ENCODE measurements at places on chromosomes 6 and 20.

DNA sequence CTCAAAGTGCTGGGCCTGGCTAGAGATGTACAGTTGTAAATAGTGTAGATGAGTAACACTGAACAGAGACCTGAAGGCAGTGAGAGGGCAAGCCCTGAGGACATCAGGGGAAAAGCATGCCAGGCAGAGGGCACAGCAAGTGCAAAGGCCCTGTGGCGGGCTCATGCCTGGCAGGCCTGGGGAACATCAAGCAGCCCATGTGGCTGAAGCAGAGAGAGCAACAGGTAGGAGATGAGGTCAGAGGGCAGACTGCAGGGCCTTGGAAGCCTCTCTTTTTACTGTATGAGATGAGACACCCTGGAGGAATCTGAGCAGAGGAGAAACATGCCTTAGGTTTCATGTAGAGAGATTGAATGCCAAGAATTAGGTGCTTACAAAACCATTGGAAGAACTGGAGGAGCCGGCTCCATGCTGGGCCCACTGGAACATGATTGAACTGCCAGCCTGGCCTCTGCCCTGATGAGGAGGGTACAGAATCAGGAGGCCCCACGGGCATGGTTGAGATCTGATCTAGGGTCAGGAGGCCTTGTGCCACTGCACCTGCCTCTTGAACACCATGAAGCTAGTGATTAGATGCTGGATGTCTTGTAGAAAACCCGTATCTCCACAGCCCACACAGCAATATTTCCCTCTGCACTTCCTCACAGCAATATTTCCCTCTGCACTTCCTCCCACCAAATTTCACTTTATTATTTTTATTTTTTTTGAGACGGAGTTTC, 5.9 kb upstream of the HMGA1 start:
- DNase-seq = no peak

DNA sequence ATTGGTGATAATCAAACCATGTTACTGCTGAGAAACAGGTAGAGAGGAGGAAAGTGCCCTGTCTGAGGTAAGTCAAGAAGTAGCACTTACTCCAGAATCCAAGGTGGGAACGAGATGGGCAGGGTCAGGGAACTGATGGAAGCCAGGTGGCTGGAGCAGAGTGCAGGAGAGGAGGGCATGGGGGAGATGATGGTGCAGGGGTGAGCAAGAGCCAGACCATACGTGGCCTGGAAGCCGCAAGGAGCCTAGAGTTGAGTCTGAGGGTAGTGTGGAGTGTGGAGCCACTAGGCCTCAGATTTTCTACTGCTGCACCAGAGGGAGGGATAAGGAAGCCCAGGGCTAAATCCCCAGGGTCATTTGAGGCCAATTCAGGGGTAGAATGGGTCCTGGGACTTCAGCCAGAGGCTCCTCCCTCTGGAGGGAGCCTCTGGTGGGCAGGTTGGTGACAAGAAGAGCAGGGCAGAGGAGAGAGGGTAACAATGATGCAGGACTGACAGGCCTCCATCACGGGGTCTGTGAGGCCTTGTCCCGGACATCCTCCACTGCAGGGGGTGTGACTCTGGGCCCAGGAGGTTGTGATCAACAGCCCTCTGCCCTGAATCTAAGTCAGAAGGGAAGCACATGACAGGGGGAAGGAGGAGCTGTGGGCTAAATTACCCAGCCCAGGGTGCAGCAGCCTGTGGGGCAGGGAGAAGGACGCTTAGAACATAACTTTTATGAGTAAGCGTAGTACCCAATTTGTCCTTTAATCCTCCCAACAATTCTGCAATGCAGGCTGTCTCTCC, 28.7 kb downstream of the COX4I2 start:
- DNase-seq = no peak

- no peak for DNase-seq
These were observed 6.5 kb downstream of the PLEKHG1 start for GRCh38 chr6:150606168-150606591.

DNA sequence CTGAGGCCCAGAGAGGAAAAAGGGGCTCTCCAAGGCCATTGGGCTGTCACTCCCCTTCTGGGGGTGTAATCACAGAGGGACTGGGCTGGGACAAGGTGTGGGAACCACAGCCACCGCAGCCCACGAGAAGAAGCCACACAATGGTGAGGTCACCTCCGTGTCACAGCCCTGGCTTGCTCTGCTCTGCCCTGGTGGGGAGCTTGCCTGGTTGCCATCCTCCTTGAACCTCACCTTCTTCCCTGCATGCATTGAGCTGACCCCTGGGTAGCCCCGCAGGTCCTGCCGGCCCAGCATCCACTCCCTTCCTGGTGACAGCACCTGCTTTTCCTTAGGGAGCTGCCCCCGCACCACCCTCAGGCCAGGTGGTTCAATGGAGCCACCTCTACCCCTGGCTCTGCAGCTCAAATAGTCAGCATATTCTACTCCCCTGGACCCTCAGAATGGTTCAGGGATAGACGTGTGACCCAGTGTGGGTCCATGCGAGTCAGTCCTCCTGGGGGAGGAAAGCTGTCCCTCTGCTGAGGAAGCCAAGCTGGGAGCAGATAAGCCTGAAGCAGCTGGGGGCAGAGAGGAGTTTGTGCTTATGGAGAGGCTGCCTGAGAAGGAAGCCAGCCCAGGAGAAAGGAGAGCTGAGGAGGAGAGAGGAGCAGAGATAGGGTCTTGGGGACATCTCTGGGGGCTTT, 21.3 kb downstream of the RBM38 start:
- DNase-seq = no peak

- no peak for DNase-seq
These were observed 725.1 kb downstream of the KIF16B start for GRCh38 chr20:15848126-15848525.

- no peak for DNase-seq
These were observed 2.5 kb downstream of the MYMX start for GRCh38 chr6:44219053-44219814.

GRCh38 chr6:37177935-37178517, 8.1 kb downstream of the PIM1 start:
- DNase-seq = no peak

GRCh38 chr6:63805808-63806572, 170.4 kb downstream of the PHF3 start:
- DNase-seq = no peak

DNA sequence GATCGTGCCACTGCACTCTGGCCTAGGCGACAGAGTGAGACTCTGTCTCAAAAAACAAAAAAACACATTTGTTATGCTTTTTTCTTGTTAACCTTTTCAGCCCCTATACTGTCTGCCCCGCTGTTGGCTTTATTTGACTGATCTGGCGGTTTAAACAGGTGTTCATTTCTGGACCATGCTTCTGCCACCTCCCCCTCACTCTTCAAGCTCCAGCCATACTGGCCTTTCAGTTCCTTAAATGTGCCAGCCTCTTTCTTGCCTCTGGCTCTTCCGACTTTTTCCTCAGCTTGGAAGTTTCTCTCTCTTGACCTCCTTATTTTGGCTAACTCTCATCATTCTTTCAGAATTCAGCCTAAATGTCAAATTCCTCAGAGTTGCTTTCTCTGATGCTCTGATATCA, 35.2 kb upstream of the TXLNB start:
- DNase-seq = no peak

DNA sequence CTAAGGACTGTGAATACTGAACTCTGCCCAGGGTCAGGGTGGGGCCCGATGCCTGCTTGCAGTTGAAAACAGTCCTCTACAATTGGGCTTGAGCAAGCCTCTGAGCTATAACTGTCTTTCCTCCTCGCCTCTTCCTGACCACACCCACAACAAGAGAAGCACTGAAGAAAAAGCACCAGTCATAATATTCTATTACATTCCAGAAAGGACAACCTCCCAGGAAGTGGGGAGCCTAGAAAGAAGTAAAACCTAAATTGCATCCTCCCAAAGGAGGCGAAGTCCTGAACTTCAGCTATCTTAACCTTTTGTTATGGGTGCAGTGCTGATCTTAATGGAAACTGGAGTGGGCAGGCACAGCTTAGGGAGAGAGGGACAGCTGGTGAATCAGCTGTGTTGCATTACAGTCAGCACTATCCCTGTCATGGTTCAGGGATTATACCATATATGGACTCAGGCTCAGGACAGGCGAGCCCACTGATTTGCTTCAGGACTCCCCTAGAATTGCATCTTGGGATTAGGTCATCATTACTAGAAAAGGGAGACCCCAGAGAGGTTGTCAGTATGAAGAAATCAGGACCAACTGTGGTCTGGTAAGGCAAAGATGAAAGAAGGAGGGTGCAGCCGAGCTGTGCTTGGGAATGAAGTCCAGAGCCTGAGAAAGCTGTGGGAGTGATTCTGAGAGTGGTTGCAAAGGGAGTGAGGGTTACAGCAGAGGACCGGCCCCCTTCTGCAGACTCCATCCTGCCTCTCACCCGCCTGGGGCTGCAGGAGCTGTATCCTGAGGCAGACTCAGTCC, 18.3 kb upstream of the TRAM2 start:
- no peak for DNase-seq

DNA sequence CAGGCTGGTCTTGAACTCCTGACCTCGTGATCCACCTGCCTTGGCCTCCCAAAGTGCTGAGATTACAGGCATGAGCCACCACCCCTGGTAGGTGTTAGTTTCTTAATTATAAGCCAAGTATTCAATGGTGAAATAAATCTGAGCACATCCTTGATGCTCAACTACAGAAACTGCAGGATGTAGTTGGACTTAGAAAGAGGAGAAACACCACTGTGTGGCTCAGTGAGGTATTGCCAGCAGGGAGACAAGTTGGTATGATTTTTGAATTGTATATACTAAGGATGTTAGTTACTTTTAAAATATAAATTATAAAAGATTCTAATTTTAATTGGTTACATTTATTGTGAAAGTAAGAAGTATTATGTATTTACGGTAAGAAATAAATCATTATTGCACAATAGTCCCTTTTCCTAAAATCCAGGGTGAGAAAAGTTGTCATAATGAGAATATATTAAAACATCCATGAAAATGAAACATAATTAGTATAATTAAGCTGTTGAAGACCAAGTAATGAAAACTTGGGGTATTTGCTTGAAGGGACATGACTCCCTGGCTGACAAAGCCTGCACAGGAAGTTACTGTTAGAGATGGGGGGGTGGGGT, 17.6 kb downstream of the SLC18B1 start:
- no peak for DNase-seq

DNA sequence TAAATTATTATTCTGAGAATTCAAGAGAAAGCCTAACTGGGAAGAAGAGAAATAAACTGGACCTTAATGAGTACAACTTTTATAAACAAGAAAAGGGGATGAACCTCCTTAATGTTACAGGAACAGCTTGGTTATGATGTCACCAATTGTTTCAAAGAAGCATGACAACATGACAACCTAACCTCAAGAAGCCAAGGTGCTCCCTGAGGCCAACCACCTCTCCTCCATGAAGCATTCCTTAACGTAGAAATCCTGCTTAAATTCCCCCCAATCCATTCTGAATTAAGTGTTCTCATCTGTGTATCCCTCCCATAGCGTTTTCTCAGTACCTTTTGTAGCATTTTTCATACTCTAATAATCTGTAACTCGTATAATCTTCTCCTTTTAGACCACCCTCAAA, 1.7 kb downstream of the HBS1L start:
- DNase-seq = no peak

DNA sequence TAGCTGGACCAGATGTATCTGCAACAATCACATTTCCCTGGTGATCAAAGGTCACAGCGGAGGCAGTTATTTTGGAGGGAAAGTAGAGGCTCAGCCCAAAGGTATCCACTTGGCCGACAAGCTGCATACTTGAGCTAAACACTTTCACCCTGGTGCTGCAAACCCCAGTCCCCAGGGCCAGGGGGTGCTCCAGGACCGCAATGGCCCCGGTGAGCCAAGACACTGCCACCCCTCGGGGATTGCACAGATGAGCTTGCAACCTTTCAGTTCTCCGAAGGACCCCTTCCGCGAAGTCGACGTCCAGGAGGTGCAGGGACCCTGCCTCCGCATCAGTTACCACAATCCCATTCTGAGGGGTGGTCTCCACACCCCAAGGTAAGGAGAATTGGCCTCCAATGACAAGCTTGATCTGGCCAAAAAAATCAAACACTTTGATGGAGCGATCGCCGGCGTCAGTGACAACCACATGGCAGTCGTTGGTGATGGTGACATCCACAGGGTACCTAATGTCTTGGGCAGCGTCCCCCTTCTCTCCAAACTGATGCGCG, 823 bp downstream of the NHLRC1 start:
- no peak for DNase-seq

- no peak for DNase-seq
These were observed 77.1 kb downstream of the JARID2 start for GRCh38 chr6:15322781-15323536.

- DNase-seq = no peak
These were observed 36.3 kb upstream of the SPDEF start for GRCh38 chr6:34592208-34592952.
